Activated T-helper 17 cell treated with anti-CD3 and anti-CD28 coated beads, Interleukin-2, amount 50 U/mL, for 72 hours (primary cell): ENCODE measurements at places on chromosomes 4 and X. TPM values are rescaled to one million over a fixed set of nuclear protein-coding genes. Genes with fewer than 3 reads are reported as not detected.

The GAR1 gene
- total RNA-seq: 38.2 TPM

The GLRA2 gene
- not detected for total RNA-seq

The CC2D2A gene
- not detected for total RNA-seq

The RBM47 gene
- 0.22 TPM for total RNA-seq

The PDE5A gene
- 0.65 TPM for total RNA-seq

The SPANXA1 gene
- total RNA-seq: not detected

- no peak for ATAC-seq
These were observed 505 bp upstream of the PKD2 start for GRCh38 chr4:88006956-88007303.

DNA sequence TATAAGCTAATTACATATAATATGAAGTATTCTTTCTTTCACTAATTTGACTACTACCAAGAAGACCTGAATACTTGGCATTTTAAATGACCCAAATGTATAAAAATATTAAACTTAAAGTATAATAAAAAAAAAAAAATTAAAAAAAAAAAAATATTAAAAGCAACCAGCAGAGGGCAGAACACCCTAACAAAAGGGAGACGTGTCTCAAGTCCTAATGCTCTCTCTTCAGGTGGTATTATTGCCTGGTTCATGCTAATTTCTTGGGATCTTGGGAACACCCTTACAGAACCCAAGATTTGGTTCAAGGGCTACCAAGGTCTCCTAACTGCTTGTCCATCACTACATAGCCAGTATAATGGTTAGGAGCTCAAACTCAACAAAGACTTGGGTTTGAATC is 754.8 kb downstream of the RAB28 start:
- no peak for ATAC-seq

GRCh38 chrX:31384471-31384870 is 312.6 kb upstream of the FTHL17 start:
- ATAC-seq: no peak

DNA sequence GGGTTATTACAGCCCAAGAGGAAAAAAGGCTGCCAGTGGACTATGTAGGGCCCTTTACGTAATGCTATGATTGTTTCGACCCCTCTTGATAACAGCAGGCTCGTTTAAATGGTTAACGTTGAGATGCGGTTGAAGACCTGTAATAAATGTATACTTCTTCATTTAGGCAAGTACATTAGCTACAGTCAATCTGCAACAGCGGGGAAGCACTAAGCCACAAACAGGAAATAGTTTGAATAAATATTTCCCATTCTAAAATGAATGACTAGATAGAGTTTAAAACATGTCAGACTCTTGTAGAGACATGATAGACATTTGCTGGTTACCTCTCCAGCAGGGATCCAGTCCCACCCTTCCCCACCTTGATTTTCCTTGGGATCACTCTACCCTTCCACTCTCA is 38.1 kb upstream of the STIM2 start:
- peak; percentile 86 for ATAC-seq

GRCh38 chrX:44744799-44745198 is 99.0 kb upstream of the DUSP21 start:
- no peak for ATAC-seq

- no peak for ATAC-seq
These were observed 116.5 kb upstream of the IQCM start for GRCh38 chr4:149932188-149932587.

GRCh38 chrX:15319075-15319474 is 3.6 kb upstream of the ASB11 start:
- ATAC-seq: no peak

- no peak for ATAC-seq
These were observed 70.8 kb downstream of the HHIP start for GRCh38 chr4:144716778-144717177.

DNA sequence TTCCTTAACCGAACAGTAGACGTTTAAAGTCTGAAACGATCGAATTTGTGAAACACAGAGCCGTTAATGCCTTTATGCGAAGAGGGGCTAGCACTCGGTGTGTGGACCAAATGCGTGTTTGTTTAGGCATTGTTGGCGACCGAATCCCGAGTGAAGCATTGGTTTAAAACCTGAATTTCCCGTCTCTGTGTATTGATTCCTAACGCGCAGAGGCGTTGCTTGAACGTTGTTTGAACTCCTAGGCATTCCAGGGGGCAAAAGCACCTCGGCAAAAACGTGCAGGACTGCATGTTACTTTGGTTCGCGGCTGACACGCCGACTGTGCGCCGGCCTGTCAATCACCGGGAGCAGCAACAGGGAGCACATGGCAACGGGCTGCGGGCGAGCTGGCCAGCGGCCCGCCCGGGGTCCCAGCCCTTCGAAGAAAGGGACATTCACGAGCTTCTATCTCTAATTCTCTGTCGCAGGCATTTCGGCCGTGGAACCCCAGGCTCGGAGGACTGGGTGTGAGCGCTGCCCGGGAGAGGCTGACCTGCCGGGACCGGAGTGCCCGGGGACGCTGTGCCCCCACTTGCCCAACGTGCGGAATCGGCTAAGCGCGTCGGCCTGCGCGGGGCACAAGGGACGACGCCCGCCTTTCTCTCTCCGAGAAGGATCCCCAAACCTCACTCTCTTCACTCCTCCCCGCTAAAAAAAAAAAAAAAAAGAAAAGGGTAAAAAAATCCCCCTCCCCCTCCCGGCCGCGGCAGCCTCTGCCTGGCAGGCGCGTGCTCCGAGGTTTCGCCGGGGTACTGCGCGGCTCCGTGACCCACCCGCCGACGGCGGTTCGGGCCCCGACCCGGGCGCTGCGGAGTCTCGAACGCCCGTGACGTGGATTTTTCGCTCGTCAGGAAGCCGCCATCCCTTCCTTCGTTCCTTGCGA is 810 bp downstream of the SPRY1 start:
- peak; percentile 36 for ATAC-seq

DNA sequence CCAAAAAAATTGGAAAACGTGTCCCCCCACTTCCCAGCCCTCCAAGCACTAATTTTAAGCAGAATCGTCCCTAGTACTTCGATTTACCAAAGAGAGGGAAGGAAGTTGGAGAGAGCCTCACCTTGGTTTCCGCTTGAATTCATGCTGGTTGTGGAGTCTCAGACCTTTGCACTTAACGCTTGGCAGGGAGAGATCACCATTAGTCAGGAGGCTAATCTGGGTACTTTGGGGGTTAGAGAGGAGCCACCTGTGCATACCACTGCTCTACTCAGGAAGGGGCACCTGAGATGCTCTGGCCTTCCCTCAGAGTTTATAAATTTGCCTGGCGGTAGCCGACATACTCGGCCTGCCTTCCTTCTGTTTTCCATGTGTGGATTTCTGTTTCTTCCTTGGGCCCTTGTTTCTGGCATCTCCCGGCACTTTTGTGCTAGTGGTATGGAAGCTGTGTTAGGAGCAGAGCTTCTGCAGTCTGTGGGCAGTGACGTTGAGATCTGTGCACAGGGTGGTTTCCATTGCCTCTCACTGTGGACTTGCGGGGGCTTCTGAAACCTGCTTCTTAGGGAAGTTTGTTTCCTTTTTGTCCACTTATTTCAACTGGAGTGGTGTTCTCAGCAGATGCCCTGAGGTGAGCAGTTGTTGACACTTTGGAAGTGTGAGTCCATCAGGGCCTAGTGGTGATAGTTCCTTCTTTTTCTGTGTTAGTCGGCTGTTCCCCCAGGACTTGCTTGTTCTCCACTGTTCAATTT is 104.2 kb downstream of the TMEM131L start:
- no peak for ATAC-seq

GRCh38 chr4:182807767-182808548 is 109.2 kb downstream of the DCTD start:
- ATAC-seq: no peak

GRCh38 chrX:104854790-104855340 is 288.9 kb downstream of the IL1RAPL2 start:
- ATAC-seq: no peak

DNA sequence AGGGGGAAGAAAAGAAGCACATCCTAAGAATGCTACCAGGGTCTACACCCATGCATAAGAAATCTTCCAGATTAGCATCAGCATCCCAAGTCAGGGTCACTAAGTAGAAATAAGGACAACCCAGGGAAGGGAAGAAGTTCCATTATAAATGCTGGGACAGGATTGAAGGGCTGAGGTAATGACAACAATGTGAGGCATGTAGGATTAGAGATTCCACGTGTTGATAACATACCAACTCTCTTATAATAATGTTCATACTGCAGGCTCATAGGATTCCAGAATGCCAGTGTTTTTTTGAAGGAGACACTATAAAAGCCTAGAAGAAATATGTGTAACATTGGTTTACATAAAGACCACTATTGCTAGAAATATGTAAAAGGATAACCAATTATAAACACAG is 201.2 kb downstream of the MID1IP1 start:
- no peak for ATAC-seq

GRCh38 chrX:118220509-118220908 is 103.9 kb upstream of the KLHL13 start:
- no peak for ATAC-seq

DNA sequence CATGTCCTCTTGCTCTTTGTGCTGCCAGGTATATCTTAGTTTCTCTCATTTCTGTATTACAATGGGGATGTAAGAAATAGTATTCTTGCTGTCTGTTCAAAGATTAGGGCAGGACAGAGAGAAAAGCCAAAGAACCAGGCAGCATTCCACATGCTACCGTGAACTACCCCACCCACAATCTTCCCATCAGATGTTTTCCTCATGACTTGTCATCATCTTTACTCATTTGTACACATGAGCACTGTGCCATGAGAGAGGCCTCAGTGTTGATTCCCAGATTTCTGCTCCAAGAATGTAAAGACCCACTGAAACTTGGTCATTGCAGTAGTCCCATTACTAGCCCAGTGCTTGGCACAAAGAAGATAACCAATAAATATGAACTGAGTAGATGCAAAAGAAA is 354.6 kb upstream of the RASGEF1B start:
- ATAC-seq: no peak

DNA sequence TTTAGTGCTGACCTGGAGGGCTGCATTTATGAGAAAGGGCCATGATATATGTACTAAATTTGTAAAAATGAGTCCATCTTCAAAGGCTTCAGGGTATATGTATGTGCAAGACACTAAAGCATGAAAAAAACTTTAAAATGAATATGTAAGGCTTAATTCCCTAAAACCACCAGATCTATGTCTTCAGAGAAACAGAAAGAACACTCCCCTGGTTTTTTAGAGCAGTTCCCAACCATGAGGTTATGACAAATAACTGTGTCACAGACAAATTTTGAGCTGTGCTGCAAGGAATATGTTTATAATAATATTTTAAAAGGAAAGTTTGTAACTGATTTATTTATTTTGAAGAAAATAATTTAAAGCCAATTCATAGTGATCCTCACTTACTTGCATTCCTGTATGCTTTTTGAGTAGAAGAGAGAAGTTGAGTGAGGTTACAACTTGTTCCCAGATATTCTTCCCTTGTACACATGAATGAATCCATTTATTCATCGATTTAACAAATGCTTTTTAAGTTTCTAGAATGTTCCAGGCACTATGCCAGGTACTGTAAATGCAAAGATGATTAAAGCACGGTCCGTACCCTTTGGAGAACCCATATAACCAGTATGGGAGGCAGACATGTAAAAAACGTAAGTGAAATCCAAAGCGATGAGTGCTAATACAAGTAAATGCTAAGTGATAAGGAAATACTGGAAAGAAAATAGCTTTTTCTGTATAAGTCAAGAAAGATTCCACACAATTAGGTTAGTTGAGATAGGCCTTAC is 295.2 kb upstream of the DIAPH2 start:
- no peak for ATAC-seq

- no peak for ATAC-seq
These were observed 32.4 kb downstream of the SLC2A9 start for GRCh38 chr4:9988933-9989332.

- ATAC-seq: no peak
These were observed 40.8 kb upstream of the CHRNA9 start for GRCh38 chr4:40294339-40294738.

DNA sequence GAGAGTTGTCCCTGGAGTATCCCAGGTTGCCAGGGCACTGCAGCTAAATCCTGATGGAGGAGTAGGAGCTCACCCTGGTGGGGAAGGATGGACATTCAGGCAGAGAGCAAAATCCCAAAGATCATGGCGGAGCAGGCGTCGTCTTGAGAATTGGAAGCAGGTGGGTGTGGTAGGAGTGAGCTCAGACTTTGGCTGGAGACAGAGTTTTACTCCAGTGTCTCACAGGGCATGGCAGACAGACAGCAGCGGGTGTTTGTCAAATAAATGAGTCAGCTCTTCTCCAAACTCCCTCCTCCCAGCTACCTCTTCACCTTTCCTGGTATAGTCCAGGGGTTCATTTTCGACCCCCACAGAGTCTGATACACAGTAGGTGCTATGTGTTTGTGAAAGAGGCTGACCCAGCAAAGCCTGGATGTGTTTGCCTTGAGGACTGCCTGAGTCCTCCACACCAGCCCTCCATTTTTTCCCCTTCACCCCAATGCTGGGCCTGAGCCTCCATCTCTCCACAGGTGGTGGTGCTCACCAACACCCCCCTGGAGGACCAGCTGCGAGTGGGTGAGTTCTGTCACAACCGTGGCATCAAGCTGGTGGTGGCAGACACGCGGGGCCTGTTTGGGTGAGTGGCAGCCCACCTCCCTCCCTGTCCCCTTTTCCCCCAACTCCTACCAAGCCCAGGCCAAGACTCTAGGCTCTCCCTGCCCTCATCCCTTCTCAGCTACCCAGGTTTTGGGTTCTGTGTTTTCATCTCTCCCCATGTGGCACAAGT is 6.9 kb downstream of the UBA1 start:
- ATAC-seq: no peak
